NCI-H1105 (cell line): ENCODE measurements at places on chromosomes 3 and 15.

DNA sequence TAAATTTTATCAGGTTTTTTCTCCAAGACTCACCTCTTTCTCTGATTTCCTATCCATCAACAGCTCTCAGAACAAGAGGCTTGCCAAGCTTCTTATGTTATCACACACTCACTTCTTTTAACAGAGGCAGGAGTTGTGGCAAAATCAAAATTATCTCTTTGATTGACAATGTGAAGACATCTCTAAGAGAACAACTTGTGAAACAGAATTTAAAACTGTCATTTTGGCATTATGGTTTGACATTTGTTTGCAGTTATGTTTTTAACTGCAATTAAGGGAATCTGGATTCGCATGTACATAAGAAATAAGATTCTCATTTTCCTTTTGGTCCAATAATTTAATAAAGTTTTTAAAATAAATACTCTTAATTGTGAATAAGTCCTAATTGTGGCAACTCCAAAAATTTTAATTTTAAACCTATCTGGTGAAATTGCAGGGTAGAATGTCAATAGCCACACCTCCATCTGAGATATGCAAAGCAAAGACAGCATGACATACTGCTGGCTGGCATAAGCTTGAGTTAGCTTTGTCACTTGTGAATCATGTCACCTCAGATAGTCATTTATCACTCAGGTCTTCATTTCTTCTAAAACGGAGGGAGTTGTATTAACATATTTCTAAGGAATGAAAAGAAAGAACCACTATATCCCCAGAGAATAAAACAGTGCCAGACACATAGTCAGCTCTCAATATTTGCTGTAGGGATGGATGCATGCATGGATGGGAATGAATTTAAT is 158.6 kb downstream of the CCNL1 start:
- DNase-seq: no peak

DNA sequence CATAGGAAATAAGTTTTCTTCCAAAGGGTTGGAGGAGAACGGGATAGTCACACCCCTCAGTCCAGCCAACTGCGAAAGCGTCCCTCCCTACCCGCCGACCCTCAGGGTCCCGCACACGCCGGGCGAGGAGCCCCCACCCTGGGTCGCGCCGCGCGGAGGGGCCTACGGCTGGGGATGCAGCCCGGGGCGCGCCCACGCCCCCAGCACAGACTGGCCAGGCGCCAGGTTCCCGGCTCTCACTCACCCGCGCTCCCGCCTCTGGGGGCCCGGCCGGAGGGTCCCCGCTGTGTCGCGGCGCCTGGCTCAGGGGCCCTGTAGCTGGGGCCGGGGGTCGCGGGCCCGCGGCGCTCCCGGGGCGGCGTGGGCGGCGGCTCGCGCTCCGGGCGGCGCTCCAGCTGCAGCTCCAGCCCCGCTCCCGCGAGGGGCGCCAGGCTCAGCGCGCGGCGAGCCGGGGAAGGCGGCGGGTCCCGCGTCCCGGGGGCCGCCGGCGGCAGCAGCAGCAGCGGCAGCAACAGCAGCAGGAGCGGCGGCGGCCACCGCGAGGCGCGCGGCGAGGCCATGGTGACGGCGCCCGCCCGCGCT is 375 bp downstream of the HEG1 start:
- DNase-seq: peak; percentile 68

GRCh38 chr3:46905213-46905560 is 27.7 kb downstream of the PTH1R start:
- DNase-seq: no peak

DNA sequence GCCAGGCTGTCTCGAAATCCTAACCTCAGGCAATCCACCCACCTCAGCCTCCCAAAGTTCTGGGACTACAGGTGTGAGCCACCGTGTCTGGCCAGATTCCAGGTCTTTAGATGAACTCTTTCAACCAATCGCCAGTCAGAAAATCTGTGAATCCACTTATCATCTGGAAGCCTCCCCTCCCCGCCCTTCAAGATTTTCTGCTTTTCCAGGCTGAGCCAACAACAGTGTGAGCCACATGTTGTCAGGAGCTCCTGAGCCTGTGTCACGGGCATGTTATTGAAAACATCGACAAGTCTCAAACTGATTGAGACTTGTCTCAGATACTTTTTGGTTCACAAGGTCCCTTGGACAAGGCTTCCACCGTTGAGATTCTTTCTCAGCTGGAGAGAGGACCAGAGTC is 52.0 kb upstream of the TRPM1 start:
- DNase-seq: no peak

GRCh38 chr3:25035526-25035925 is 392.5 kb upstream of the RARB start:
- DNase-seq: no peak

DNA sequence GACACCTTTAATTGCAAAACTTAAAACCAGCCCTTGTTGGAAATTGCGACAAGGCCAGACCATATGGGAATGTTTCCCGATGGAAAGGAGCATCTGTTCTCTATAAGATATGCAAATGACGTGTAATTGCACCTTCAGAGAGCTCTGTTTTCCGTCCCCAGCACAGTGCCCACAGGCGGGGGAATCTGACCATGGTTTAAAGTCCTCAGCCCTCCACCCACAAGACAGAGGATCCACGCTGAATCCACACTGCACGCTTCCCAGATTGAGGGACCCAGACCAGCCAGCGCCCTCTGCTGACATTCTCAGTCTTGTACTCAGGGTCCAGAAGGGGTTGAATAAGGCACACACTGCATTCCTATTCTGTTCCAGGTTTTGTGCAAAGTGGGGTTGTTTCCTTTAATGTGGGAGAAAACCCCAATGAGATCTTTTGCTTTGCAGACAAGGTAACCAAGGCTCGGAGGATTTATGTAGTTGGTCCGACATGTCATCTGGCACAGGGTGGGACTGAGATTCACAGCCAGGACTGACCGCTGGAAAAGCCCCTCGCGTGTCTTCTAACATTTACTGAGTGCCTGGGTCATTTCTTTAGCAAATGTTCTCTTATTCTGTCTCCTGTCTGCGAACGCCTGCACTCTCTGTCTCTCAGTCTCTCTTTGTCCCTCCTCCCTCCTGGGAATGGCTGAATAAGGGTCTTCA is 36.8 kb upstream of the KLHL25 start:
- no peak for DNase-seq

GRCh38 chr3:52880474-52880873 is 16.9 kb downstream of the STIMATE start:
- DNase-seq: no peak

- no peak for DNase-seq
These were observed 339 bp downstream of the AMT start for GRCh38 chr3:49421890-49422378.

GRCh38 chr3:76134166-76134565 is 348.8 kb upstream of the ZNF717 start:
- DNase-seq: no peak

- DNase-seq: no peak
These were observed 47.3 kb upstream of the BCL6 start for GRCh38 chr3:187792521-187792920.

DNA sequence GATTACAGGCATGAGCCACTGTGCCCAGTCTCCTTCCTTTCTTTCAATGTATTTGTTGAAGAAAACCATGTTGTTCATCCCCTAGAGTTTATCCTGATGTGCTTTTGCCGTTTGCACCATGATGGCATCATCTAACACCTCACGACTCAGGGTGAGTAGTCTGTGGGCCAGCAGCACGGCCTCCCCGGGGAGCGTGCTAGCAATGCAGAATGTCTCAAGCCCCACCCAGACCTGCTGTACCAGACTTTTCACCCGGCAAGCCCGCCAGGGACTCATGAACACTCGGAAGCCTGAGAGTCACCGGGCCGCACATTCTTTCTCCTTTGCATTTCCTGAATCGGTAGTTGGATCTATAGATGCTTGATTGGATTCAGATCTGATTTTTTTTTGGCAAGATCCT is 64.6 kb downstream of the RPN1 start:
- DNase-seq: no peak

GRCh38 chr15:100565591-100565990 is 36.4 kb downstream of the LINS1 start:
- no peak for DNase-seq

DNA sequence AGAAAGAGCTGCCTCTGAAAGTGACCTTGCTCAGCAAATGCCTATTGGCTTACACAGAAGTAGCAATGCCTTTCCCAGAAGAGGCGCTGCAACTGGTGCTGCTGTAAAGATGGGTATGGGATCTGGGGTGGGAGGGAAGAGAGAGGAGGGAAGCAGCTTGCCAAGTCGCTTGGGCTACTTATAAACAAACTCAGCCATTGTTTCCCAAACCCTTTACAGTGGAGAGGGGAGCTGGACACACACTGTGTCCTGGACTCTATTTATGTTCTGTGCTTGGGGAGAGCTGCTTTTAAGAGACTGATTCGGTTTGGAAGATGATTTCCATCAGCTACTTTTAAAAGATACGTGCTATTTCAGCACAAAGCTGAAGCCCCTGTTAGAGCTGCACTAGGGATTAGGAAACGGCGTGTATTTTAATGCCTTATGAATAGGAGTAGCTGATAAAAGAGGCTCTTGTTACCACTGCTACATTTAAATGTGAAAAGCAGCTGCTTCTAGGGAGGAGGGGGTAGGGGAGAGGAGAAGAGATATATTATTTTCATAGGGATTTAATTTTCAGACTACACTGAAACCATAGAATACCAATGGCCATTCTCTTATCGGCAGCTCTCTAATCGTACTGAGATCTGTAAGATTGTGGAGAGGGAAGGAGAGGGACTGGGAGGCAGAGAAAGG is 440.6 kb downstream of the MCTP2 start:
- DNase-seq: no peak

- no peak for DNase-seq
These were observed 98.9 kb downstream of the ULK4 start for GRCh38 chr3:41863024-41863423.

DNA sequence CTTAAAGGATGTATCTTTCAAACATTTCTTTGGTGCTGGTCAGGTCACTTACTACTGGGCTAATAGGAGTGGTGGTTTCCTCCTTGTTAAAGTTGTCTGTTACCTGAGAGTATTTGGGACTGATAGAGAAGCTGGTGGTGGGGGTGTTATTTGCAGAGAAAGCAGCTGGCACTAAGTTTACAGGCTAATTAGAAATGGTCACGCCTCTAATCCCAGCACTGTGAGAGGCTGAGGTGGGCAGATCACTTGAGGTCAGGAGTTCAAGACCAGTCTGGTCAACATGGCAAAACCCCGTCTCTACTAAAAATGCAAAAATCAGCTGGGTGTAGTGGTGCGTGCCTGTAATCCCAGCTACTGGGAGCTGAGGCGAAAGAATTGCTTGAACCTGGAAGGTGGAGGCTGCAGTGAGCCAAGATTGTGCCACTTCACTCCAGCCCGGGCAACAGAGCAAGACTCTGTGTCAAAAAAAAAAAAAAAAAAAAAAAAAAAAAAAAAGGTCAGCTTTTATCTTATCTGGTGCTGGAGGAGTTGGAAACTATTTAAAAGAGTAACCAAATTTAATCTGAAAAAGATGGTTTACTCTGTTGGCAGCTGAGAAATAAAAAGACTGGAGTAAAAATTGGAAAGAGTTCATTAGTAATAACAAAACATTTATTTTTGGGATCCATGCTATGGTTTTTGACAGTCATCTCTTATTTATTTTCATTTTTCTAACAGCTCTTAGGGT is 332.6 kb downstream of the PTPRG start:
- DNase-seq: no peak

- no peak for DNase-seq
These were observed at the start of the genes CCR5AS and CCRL2 for GRCh38 chr3:46406788-46407611. Gene CCR5AS, minus strand, starts transcription at chr3:46407066. Gene CCRL2, plus strand, starts transcription at chr3:46407259. Its CDS starts 821 bp downstream, at chr3:46408080.

- DNase-seq: no peak
These were observed 37.5 kb upstream of the MCTP2 start for GRCh38 chr15:94193906-94194305.

DNA sequence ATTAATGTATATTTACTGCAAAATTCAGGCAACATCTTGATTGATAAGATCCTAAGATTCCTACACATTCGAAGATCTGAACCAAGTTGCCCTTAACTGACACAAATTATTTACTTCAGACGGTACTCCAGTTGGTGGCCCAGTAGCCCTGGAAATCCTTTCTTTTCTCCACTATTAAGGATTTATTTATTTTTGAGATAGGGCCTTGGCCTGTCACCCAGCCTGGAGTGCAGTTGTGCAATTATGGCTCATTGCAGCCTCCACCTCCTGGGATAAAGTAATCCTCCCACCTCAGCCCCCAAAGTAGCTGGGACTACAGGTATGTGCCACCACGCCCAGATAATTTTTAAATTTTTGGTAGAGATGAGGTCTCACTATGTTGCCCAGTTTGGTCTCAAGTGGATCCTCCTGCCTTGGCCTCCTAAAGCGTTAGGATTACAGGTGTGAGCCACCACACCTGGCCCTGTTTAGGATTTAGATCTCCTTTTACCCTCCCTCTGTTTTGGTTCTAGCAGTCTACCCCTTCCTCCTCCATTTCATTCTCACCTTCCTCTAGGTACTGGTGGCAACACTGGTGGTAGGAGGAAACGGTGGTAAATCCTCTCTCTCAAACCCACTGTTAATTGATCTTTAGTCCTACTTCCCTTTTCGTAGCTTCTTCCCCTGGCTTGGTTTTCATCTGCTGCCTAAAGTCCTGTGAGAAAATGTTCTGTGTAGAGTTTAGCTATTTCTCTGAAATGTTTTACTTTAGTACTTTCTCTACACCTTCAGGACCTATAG is 12.7 kb upstream of the ZNF609 start:
- no peak for DNase-seq

GRCh38 chr15:65245096-65245856 is 34.0 kb upstream of the CILP start:
- DNase-seq: no peak

GRCh38 chr3:64267721-64268604 is 42.7 kb upstream of the PRICKLE2 start:
- no peak for DNase-seq

- DNase-seq: peak; percentile 73
These were observed 312.7 kb upstream of the CCDC54 start for GRCh38 chr3:107064405-107065060.

- no peak for DNase-seq
These were observed 36.8 kb upstream of the TRH start for GRCh38 chr3:129937717-129938116.

DNA sequence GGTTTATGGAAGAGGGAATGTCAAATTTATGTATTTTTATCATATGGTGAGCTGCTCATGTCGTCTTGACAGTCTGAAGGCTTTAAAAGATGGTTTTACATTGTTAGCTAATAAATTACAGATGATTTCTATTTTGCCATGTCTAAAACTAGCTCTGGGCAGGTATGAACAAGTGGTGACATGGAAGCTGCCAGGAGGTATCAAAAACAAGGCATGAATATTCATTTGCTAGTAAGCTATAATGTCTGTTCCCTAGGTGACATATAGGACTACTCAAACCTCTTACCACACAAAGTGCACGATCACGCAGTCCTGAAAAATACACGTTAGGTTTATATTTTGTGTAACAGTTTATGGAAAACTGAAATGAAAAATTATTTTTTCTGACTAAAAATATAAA is 34.8 kb downstream of the ST3GAL6 start:
- DNase-seq: no peak

- DNase-seq: no peak
These were observed 330 bp upstream of the TBC1D2B start for GRCh38 chr15:78077871-78078210.

GRCh38 chr3:141055136-141055535 is 4.0 kb downstream of the SPSB4 start:
- no peak for DNase-seq

- no peak for DNase-seq
These were observed 60.0 kb downstream of the NMNAT3 start for GRCh38 chr3:139617672-139618268.
